ENCODE measurements at places on chromosomes 7 and 10.

DNA sequence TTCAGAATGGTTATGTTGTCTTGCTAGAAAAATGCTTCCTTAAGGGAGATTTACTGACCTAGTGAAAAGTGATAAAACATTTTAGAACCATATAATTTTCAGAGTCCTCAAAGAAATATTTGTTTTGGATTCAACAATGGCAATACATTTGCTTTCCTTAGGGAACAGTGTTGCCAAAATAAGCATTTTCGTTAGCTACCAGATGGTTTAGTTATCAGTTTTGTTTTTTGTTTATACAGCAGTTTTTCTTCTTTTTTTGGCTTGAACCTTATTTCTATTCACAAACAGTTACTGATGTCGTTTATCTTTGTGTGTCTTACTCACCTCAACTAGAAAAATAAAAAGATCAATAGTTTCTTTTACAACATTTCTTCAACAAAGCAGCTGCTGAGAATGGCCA, 48.6 kb downstream of the EXOC4 start:
- DNase-seq: no peak

- peak; percentile 56 for DNase-seq
These were observed 52.5 kb downstream of the PRF1 start for GRCh38 chr10:70549962-70550458.

DNA sequence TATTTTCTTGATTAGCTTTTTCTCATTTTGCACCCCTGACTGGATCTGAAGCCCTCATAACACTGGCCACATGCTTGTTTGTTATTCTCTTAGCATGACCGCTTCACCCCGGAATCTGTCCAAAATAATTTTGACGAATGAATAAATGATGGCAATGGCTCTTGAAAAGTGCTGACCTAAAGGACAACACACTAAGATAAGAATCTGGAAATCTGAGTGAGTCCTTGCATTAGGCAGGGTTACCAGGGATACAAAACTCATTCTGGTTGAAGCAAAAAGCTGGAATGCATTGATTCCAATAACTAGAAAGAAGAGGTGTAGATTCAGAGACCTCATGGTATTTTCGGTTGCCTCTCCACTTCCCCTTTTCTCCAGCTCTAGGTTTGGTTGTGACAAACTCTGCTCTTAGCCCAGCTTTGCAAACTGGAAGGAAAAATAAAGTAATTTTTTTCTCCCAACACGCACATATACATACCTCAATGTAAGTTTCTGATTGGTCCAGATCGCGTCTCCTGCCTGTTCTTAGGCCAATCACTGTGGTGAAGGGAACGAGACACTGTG, 157.4 kb downstream of the SKIDA1 start:
- no peak for DNase-seq

DNA sequence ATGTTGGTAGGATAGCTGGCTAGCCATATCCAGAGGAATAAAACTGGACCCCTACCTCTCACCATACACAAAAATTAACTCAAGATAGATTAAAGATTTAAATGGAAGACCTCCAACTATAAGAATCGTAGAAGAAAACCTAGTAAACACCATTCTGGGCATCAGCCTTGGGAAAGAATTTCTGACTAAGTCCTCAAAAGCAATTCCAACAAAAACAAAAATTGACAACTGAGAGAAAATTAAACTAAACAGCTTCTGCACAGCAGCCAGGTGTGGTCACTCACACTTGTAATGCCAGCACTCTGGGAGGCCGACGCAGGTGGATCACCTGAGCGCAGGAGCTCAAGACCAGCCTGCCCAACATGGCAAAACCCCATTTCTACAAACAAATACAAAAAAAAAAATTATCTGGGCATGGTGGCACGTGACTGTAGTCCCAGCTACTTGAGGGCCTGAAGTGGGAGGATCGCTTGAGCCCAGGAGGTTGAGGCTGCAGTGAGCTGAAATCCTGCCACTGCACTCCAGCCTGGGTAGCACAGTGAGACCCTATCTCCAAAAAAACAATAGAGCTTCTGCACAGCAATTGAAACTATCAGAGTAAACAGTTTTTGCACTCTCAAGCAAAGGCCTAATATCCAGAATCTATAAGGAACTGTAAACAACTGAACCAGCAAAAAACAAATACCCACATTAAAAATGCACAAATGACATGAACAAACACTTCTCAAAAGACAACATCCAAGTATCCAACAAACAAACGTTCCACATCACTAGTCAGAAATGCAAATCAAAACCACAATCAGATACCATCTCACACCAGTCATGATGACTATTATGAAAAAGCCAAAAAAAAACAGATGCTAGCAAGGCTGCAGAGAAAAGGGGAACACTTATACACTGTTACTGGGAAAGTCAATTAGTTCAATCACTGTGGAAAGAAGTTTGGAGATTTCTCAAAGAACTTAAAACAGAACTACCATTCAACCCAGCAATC, 4.8 kb downstream of the CRPPA start:
- DNase-seq: no peak

- DNase-seq: no peak
These were observed 236.3 kb upstream of the ANKRD30A start for GRCh38 chr10:36888925-36889573.

DNA sequence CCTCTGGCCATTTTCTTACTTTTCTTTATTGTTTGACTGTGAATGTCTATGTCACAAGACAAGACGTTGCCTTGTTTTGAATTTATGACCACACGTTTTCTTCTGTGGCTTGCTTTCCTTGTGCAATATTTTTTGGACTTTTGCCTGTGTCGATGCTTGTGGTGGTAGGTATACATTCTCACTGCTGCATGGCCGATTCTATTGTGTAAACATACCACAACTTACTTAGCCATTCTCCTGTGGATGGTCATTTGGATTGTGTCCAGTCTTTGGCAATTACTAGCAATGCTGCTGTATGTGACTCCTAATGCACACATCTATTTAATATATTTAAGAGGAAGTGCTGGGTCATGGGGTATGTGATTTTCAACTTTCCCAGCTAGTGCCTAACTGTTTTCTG, 18.0 kb upstream of the DLG5 start:
- no peak for DNase-seq

GRCh38 chr10:200405-200804, 65.2 kb downstream of the ZMYND11 start:
- DNase-seq: no peak

DNA sequence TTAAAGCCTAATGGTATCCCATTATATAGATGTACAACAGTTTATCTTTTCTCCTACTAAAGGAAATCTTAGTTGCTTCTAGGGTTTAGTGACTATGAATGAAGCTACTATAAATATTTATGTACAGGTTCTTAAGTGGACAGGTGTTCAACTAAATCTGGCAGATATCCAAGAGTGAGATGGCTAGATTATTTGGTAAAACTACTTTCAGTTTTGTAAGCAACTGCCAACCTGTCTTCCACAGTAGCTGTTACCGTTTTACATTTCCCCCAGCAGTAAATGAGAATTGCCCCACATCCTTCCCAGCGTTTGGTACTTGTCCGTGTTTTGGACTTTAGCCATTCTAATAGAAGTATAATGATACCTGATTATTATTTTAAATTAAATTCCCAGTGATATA, 144.9 kb upstream of the MAGI2 start:
- DNase-seq: no peak

DNA sequence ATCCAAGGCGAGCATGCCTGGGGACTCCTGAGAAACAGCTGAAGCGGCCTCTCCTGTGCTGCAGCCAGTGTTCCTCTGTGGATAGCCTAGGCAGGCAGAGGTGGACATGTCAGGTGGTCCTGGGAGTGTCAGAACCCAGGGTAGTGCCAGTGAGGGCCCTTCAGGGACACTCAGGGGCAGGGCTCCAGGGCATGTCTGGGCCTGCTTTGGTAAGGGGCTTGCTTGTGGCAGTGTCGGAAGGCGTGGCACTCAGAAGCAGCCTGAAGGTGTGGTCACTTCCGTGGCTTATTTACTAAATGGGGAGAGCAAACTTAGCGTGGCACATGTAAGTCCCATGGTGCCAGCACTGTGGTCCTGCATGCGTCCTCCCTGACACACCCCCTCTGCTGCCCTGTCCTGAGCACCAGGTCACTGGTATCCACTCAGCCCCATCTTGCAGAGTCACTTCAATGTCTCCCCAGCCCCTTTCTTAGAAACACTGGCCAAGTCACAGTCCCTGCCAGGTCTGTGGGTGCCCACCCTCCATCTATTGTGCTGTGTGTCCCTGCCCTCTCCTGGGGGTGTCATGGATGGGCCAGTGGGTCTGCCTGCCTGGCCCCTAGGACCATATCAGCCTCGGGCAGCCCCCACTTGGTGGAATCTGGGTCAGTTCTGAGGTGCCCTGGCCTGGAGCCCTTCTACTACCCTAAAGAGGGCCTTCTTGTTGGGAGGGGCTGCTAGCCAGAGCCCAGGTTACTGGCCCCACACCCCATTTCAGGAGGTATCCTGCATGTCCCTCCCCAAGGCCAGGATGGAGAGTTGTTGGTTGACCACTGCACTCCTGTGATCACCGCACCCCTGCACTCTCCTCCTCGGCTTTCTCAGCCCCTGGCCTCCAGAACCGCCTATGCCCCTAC, 6.4 kb downstream of the ZMIZ2 start:
- no peak for DNase-seq

Measured in stimulated activated CD4-positive, alpha-beta T cell treated with anti-CD3 and anti-CD28 coated beads, Interleukin-1b, Interleukin-23, amount 100 ng/mL, for 1 hour (primary cell).